ENCODE measurements at places on chromosomes 11 and 22.

DNA sequence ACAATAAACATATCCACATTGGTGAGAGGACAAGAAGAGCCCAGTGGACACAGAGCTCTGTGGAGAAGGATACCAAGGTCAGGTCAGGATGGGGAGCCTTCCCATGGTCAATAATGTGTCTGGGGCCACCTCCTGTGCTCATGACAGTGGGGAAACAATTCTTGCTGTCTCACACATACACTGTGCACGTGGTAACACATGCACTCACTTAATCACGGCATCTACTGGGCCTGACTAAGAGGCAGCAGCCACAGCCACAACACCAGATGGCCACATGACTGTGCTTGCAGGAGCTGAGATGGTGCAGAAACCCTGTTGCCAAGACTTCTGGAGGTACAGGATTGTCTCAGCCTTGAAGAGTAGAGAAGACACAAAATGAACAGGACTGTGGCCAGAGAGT lies 28.6 kb downstream of the C22orf42 start:
- DNase-seq, result no peak

DNA sequence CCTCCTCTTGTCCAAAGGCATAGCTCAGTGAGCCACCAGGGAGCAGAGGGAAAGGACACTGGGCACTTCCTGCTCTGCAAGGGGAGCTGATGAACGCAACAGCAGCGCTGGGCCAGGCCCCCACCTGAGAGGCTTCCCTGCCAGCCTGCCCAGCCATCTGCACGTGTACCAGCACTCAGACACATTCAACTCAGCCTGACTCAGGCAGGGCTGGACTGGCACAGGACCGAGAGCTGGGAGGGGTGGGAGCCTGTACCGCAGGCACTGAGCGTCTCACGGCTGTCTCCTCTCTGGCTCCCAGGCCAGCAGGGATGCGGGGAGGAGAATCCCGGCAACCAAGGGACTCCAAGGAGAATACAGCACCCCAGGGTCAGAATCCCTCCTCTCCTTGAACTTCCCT lies 411.8 kb downstream of the CTTN start:
- DNase-seq, result no peak

DNA sequence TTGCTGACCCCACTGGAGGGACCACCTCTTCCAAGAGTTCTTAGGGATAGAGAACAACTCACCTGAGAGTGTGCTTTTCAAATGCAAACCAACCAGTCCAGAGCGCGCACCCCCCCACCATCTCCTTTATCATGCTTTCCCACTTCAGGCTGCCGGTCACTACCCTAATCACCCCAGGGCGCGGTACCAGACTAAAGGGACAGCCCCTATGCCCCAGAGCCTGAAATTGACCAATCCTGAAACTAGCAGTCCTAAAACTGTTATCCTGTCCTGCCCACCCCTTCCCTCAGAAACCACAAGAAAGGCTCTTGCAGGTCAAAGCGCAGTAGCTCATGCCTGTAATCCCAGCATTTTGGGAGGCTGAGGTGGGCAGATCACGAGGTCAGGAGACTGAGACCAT lies 37.0 kb downstream of the NEAT1 start:
- no peak for DNase-seq

- DNase-seq, result peak; percentile 63
Observed at GRCh38 chr11:127627629-127628457, 627.3 kb upstream of the KIRREL3 start.

- DNase-seq, result no peak
Observed at GRCh38 chr11:121996574-121996973, 119.4 kb downstream of the BLID start.

GRCh38 chr11:104036588-104036987 lies at the start of gene DDI1:
Gene DDI1 (plus strand): TSS chr11:104036640. CDS start chr11:104036823, 183 bp downstream.
- no peak for DNase-seq

GRCh38 chr11:27282806-27283205 lies 80.2 kb downstream of the CCDC34 start:
- no peak for DNase-seq

DNA sequence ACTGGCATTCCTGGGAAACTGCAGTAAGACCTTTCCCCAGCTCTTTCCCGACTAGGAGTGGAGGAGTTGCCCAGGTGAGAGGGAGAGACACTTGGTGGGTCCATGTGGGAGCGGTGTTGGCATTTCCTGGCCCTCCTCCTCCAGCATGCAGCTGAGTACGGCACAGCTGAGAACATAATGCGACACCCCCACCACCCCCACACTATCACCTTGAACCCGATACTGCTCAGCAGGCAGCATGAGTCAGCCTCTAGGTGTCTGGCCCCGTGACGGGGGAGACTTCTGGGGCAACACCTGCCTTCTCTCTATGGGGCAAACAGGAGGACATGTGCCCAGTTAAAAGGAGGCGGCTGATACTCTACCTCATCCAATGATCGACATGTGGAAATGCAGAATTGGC lies 64.4 kb downstream of the PKNOX2 start:
- DNase-seq, result no peak

GRCh38 chr22:23826510-23827350 lies 12.1 kb downstream of the DERL3 start:
- no peak for DNase-seq

- DNase-seq, result no peak
Observed at GRCh38 chr11:121870206-121871045, 245.6 kb downstream of the BLID start.

DNA sequence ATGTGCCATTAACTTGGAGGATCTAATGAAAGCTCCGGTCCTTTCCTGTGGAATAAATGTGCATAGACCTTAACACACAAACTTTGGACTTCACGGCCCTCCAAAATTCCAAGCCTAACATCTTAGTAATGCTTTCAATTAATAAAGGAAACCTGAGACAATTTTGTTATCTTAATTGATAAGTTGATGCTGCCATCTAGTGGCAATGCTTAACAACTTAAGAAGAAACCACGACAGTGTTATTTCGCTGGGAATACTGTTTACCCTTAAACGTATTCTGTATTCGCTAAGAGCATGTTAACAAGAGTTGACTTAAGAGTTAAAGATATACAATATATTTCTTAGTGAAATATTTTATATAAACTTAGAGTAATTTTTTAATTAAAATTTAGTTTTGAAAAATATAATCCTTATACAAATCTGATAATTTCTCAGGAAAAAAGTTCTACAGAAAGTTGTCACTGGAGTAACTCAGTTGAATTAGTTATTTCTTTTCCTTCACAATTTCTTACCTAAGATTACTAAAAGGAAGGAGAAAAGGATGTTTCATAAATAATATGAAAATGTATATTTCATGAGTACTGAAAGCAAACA lies 35.0 kb upstream of the OR9G4 start:
- DNase-seq, result peak; percentile 4

GRCh38 chr22:23156286-23156685 lies 11.0 kb downstream of the RAB36 start:
- no peak for DNase-seq

- no peak for DNase-seq
Observed at GRCh38 chr11:123137431-123138224, 57.4 kb downstream of the CLMP start.

- no peak for DNase-seq
Observed at GRCh38 chr11:12824281-12825041, 150.2 kb downstream of the TEAD1 start.

- DNase-seq, result no peak
Observed at GRCh38 chr11:65576867-65577755, 1.3 kb downstream of the EHBP1L1 start.

Measured in NCI-H1048 (cell line).